ENCODE measurements at places on chromosomes 1 and 21.

DNA sequence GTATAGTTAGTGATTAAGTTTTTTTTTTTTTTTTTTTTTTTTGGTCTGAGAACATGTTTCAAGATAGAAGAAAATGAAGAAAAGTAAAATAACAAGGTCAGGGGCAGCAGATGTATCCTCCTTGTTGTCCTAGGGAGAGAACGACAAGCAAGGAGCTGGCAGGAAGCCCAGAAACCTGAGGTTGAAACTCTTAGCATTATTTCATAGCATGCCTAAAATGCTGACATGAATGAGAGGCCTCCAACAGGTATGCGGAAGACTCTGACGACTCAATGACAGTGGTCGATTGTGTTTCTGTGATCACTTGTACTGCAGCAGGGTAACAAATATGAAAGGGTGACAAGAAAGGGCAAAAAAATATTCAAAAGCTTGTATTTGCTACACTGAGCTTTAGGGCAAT is 415.9 kb downstream of the PLA2G4A start:
- DNase-seq, result no peak

DNA sequence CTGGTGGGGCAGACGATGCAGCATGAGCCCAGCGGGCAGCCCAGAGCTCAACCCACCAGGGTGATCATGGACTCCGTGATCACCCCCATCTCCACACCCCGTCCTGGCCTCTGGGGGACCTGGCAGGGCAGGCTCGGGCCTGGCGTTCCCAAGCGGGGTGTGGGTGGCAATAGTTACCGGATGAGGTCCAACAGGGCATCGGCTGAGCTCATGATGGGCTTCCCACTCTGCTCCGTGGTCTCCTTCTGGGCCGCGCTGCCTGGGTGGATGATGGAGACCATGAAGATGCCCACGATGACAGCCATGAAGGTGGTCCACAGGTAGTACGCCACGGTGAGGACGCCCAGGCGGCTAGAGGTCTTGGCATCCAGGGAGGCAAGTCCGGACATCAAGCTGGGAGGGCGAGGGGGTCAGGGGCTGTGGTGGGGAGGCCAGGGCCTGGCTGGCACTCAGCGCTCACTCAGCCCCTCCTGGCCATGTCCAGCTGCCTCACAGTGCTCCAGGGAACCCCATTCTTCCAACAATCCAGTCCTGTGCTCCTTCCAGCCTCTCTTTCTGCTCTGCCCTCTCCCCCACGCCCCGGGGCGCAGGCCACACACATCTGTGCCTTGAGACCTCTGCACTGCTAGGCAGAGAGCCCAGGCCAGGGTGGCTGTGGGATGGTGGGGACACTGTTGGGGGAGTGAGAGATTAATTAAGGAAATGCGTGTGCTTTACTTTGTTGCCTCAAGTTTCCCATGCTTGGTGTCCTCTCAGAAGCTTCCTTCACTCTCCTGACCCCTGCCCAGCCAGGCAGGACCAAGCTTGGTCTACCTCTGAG is 27.6 kb downstream of the SLC1A7 start:
- DNase-seq, result no peak

GRCh38 chr1:244350027-244350426 is 101.7 kb downstream of the ADSS2 start:
- no peak for DNase-seq

- no peak for DNase-seq
Measured at GRCh38 chr1:9606458-9606857, 17.7 kb downstream of the TMEM201 start.

DNA sequence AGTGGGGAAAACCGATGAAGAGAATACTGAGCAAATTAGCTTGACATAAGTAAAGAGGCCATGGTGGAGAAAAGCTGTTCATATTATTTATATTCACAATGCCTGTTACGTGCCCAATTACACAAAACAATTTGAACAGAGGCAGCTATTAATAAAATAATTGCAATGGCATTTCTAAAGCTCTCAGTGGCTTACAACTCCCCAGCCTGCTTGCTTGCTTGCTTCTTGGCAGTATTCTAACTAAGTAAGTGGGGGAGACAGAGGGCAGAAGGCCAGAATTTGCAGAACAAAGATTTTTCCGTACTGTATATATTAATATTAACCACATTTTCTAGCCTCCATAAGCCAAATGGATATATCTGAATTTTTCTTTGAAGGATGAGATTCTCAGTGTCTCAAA is 12.9 kb downstream of the PTPN14 start:
- no peak for DNase-seq

All from SW 1271 (cell line).